NCI-H187 treated with DMSO at 0.1 percent for 48 hours (cell line): ENCODE measurements at places on chromosomes 12 and 14.

DNA sequence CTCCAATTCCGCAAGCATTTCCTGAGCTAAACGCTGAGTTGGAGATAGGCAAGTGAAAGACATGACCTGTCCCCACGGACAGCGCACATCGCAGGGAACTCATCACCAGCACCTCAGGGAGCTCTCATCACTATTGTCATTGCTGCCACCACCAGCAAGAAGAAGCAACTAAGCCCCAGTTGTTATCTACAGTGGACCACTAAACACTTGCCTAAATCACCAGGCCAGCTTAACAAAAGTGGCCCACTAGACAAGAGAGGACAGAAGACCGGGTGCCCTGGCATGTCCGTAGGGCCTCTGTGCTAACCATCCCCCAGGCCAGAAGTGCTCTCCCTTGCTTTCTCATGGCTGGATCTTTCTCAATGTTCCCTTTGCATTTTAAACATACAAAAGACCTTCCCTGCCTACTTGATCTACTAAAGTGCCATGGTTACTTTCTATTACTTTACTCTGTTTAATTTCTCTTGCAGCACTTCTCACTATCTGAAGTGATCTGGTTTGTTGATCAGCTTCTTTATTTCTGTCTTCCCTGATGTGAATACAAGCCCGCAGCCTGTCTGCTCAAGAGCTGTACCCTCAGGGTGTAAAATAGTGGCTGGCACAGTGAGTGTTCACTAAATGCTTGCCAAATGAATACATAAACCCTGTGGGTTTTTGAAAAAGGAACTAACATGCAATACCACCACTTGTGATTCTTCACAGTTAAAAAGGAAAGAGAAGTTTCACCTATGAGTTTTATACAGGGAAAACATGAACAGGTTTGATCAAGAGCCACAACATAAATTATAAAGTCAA, 60.9 kb upstream of the RFLNA start:
- no peak for DNase-seq

DNA sequence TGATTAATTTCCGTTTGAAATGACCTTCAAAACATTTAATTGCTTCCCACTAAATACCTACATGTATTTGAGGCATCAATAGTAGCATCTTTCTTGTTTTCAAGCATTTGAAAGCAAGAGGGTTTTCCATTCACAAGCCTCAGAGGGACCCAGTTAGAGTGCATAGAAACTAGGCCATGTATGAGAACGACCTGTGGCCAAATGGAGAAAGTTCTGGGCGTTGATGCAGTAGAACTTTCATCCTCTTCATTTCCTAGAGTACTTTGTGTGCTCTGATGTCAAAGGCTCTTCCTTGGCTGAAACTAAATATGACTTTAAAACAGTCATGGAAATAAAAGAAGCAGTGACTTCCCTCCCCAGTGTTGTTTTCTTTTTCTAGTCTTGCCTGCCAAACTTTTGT, 944 bp upstream of the DHRS7 start:
- no peak for DNase-seq

GRCh38 chr12:106769078-106769477, 5.4 kb upstream of the RIC8B start:
- no peak for DNase-seq

GRCh38 chr12:109727746-109728726, 14.4 kb downstream of the FAM222A start:
- DNase-seq: no peak

DNA sequence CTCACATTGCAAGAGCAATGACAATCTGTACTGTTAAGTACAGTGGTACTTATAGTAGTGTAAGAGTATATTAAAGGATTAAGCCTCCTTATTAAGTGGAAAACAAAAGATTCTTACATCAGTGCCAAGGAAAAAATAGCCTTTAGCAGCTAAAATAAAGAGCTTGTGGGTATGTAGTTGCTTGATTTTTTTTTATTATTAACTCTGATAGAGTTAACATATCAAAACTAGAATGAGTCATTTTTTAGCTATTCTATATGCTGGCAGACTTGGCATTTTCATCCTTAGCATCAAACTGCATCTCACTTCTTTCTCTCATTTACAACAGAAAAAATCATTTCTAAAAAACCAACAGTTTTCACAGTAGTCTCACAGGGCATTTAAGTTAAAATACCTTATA, 86.5 kb downstream of the ATP2B1 start:
- no peak for DNase-seq

DNA sequence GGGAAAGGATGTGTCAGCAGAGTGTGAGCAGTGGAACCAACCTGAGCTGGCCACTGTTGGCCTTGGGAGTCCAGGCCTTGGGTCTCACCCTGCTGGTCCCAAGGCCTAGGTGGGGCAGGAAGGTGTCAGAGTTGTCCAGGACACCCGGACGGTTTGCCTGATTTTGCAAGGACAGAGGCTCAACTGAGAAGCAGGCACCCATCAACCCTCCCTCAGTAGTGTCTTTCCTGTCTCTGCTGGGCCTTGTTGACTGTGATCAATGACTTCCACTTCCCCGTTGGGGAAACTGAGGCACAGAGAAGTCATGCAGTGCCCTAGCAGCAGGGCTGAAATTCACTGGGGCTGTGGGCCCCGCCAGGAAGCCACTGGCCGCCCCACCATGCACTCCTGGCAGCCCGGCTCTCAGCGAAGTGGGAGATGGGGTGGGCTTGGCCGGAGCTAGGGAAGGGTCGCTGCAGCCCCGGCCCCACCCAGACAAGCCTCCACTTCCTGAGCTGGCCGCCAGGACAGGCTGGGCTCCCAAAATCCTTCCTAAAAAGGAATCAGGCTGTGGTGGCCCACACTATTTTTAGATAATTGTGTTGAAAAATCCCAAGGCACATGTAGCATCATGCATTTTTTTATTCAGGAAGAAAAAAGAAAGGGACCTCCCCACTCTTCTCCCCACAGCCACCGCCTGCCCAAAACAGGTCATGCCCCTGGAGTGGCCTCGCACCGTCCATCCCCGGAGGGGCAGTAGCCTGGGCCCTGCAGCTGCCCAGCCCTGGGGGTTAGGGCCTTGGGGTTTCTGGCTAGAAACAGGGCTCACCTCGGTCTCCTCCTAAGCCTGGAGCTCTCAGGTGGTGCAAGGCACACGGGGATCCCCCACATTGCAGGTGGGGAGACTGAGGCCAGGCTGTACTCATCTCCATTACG, 127.4 kb downstream of the CALM1 start:
- DNase-seq: no peak

- DNase-seq: no peak
Measured at GRCh38 chr12:111057701-111058425, 137.5 kb upstream of the MYL2 start.

- DNase-seq: peak; percentile 84
Measured at GRCh38 chr12:107685360-107686248, at the start of gene PWP1. Gene PWP1, plus strand, starts transcription at chr12:107685799. Its CDS starts 101 bp downstream, at chr12:107685900.

GRCh38 chr14:92241966-92242595, 80.9 kb upstream of the SLC24A4 start:
- DNase-seq: no peak

GRCh38 chr12:46368138-46368537, 4.4 kb downstream of the SLC38A2 start:
- no peak for DNase-seq

DNA sequence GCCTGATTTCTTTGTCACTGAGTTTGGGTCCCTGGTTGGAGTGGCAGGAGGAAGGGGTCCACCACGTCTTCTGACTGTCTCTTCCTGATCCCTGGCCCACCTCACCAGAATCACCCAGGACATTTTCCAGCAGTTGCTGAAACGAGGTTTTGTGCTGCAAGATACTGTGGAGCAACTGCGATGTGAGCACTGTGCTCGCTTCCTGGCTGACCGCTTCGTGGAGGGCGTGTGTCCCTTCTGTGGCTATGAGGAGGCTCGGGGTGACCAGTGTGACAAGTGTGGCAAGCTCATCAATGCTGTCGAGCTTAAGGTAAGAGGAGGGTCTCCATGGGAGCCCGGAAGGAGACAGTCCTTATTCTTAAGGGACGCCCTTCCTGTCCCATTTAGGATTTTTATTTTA, 12.3 kb downstream of the MARS1 start:
- no peak for DNase-seq

- DNase-seq: no peak
Measured at GRCh38 chr12:74551291-74551690, 13.7 kb downstream of the ATXN7L3B start.

DNA sequence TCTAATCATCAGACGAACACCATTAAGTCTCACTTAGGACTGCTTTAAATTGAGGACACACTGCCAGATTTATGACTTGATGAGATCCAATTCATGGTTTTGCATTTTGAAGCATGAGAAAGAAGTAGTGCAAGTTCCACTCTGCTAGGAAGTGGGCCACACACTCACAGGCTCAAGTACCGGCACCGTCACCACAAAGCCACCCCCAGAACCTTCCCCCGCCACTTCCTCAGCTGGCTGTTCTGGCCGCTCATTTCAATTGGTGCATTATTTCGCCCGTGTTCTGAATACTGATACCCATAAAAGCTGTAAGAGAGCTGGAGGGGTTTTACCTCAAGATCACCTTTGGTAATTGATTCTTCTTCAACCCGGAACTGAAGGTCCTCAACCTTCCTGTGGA, 70.1 kb downstream of the CLIP1 start:
- no peak for DNase-seq

- no peak for DNase-seq
Measured at GRCh38 chr12:29611906-29612305, 114.4 kb upstream of the OVCH1 start.

DNA sequence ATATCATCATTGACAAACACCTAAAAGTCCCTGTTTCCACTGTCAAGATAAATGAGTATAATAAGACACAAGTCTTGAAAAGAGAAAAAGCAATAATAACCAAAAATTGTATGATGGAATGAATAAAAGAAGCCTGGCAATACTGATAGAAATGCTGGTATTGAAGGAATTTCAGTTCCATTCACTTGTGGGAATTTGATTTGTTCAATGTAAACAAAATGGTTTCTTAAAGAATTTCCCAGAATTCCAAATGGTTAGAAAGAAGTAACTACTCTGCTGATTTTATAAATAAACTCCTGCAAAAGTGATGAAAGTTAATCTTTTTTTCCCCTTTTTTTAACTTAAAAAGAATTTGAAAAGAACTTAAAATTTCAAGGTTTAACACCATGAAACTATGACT, 129.9 kb upstream of the PDZRN4 start:
- DNase-seq: no peak

- DNase-seq: no peak
Measured at GRCh38 chr14:77565289-77565993, 51.0 kb downstream of the SPTLC2 start.

DNA sequence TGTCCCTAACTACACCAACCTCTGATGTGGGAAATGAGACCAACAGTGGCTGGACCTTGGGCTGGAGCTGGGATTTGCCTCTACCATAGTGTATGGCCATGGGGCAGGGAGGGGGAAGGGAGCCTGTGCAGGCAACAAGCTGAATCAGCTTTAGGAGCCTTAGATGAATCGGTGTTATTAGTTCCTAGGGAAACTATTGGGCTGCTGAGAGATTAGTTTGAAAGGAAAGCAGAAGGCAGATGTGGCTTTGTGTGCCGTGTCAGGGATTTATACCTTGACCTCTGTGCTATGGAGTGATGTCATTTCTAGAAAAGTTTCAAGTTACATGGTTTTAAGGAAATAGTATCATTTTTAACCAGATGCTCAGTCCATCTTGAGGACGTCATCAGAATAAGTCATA, 19.5 kb upstream of the GAS2L3 start:
- DNase-seq: no peak

DNA sequence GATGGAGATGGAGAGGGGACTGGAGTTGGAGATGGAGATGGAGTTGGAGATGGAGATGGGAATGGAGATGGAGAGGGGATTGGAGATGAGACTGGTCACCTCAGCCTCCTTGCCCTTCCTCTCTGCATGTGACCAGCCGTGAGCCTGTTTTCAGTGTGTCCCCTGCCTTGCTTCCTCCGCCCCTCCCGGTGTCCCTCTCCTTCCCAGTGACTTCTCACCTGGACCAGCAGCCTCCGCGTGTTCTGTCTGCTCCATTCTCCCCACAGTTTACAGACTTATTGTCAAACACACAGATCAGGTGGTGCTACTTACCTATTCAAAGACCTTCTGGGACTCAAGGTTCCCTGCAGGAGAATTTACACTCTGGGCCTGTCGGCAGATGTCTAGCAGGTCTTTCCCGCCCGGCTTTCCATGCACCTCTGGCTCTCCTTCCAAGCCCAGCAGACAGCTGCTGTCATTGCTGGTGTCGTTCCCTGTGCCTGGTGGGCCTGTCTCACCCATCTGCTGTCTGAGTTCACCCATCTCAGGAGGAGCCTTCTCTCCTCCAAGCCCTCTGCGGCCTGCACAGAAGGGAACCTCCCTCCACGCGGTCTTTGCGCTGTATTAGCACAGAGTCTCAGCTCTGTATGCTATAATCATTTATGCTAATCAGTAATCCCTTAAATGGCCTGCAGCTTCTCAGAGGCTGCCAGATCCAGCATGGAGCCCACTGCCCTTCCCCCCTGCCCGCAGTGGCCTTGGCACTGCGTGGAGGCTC, 62.1 kb downstream of the ADGRD1 start:
- DNase-seq: no peak

- DNase-seq: no peak
Measured at GRCh38 chr12:113373969-113374368, 15.6 kb downstream of the PLBD2 start.

- peak; percentile 63 for DNase-seq
Measured at GRCh38 chr14:58870961-58871360, 233.2 kb downstream of the DACT1 start.

DNA sequence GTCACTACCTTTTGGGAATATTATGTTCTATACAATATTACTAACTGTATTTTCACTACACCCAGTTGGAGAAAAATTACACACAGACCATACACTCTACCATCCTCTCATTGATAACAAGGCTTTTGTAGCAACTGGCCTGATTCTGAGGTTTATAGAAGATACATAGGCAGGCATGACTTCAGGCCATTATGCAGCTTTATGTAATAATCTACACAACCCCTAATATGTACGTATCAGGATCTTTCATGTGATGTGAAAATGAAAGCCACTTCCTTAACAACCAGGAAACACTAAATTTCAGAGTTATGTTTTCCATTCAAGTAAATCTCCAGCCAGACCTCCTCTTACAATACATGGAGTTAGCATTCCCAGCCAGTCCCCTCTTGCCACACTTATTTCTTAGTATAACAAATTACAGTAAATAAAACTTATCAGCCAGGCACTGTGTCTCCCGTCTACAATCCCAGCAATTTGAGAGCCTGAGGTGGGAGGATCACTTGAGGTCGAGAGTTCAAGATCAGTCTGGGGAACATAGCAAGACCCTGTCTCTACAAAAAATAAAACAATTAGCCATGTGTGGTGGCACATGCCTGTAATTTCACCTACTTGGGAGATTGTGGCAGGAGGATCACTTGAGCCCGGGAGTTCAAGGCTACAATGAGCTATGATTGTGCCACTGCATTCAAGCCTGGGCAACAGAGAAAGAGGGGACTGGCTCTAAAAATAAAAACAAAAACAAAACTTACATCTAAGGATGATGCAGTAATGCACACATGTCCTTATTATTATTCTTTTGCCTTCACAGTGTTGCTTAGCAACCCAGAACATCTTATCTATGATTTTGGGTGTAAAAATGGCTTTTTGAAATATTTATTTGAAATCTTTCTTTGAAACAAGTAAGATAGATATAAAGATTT, 10.4 kb upstream of the OSBPL8 start:
- DNase-seq: no peak

DNA sequence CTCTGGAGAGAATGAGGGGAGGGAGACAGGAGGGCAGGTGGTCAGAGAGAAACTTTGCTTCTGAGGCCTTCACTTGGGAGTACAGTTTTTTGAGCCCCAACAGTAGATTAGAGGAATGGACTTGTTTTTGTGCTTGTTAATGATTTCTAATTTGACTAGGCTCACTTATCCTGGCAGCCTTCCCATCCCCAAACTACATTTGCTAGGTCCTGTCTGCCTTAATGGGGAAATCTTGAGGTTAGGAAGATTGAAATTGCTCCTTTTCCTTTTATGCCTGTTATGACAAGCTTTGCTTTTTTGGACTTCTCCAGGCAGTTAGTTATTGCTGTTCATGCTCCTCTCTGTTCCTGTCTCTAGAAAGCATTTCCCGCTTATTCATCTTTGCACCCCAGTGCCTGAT, 37.7 kb downstream of the SYNE2 start:
- DNase-seq: no peak
